ENCODE measurements at places on chromosomes 5 and 9.

- DNase-seq = no peak
- H3K4me3 ChIP-seq = peak overlapping the region; percentile 65
- H3K4me1 ChIP-seq = peaks cover 96% of the 10 kb centered on the region
- H3K36me3 ChIP-seq = peaks cover 91% of the 10 kb centered on the region
- peaks cover 2% of the 10 kb centered on the region for H3K27me3 ChIP-seq
Measured at GRCh38 chr5:157219491-157220271, 39.0 kb downstream of the ITK start.

GRCh38 chr5:172288465-172288864 is 4.9 kb upstream of the UBTD2 start:
- H3K36me3 ChIP-seq = no peaks in the 10 kb centered on the region
- no peak overlapping the region for H3K4me3 ChIP-seq
- H3K4me1 ChIP-seq = peaks cover 7% of the 10 kb centered on the region
- DNase-seq = no peak
- no peaks in the 10 kb centered on the region for H3K27me3 ChIP-seq

GRCh38 chr5:137433539-137433938 is 65.6 kb downstream of the SPOCK1 start:
- H3K4me1 ChIP-seq = no peaks in the 10 kb centered on the region
- H3K4me3 ChIP-seq = no peak overlapping the region
- H3K27ac ChIP-seq = no peak overlapping the region
- peaks cover 1% of the 10 kb centered on the region for H3K27me3 ChIP-seq
- no peaks in the 10 kb centered on the region for H3K36me3 ChIP-seq
- no peak for DNase-seq

- no peak for DNase-seq
- no peaks in the 10 kb centered on the region for H3K4me1 ChIP-seq
- H3K27me3 ChIP-seq = peaks cover 6% of the 10 kb centered on the region
- no peaks in the 10 kb centered on the region for H3K36me3 ChIP-seq
- no peak overlapping the region for H3K27ac ChIP-seq
Measured at GRCh38 chr9:135256581-135257354, 169.3 kb downstream of the OLFM1 start.

DNA sequence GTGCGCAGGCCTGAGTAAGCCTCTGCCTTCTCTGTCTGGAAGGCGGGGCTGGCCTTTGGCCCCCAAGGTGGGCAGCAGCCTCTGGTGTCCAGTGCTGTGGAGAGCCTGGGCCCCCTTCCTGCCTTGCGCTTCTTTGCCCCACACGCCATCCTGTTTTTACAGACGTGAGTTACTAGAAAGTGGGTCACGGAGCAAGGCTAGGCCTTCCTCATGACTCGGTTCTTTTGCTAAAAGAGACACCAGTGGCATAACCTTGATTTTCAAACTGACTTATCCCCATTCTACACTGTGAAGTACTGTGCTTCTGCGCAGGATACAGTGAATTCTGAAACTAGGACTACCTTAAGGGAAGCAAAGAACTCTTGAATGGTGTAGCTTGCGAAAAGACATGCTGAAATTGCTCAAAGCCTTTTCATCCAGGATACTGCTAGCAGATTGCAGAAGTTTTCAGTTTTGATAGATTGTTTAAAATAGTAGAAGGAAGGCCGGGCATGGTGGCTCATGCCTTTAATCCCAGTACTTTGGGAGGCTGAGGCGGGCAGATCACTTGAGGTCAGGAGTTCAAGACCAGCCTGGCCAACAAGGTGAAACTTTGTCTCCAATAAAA is 7.2 kb downstream of the ROPN1L start:
- DNase-seq = no peak
- no peak overlapping the region for H3K4me3 ChIP-seq
- H3K27me3 ChIP-seq = no peaks in the 10 kb centered on the region
- H3K36me3 ChIP-seq = no peaks in the 10 kb centered on the region

DNA sequence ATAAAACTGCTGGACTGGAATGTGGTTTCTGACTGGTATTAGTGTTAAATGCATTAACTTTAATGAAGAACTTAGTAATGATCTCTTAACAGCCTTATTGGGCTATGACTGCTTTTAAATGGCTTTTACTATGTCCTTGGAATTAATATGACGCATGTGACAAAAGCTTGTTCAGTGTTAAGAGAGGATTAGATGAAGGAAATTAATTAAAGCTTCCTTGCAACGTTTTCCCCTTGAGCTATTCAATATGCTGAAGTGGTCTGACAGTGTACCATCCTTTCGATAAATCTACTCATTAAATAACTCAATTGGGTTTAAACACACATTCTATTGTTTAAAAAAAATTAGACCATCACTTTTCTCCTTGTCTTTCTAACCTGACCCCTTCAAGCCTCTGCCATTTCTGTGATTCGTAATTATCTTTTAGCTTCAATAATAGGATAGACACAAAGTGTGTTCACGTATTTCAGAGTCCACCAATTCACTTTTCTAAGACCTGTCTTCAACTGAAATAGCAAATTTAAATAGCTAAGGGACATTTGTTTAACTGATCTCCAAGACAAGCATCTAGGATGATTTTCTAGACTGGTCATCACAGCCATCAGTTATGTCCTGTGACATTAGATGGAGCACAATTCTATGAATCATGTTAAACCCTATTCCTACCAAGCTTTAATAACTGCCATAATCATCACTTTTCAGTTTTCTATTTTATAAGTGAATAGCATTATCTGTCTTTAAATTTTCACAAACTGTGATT is 1258.0 kb upstream of the CDH9 start:
- no peaks in the 10 kb centered on the region for H3K4me1 ChIP-seq
- no peaks in the 10 kb centered on the region for H3K36me3 ChIP-seq

DNA sequence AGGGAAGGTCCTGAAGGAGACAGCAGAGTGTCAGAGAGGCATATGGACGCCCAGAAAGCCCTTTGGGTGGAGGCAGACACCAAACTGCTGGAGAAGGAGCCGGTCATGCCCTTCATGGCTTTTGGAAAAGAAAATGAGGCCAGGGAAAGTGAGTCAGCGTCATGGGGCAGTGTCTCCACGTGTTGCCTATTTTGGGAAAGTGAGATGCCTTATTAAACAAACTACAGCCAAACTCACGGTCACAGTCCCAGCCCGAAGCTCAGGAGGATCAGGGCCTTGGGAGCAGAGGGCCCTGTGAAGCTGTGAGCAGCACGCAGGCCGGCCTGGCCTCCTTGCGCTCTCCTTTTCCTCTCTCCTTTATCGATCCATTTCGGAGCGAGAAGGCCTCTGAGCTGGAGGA is 25.0 kb downstream of the RGS3 start:
- no peaks in the 10 kb centered on the region for H3K36me3 ChIP-seq
- no peak overlapping the region for H3K27ac ChIP-seq

- no peaks in the 10 kb centered on the region for H3K36me3 ChIP-seq
- no peak overlapping the region for H3K4me3 ChIP-seq
- no peaks in the 10 kb centered on the region for H3K4me1 ChIP-seq
- no peak overlapping the region for H3K27ac ChIP-seq
- peak; percentile 25 for DNase-seq
Measured at GRCh38 chr5:6583049-6583880, 49.6 kb downstream of the NSUN2 start.

GRCh38 chr9:129328355-129329042 is 150.4 kb upstream of the IER5L start:
- H3K27ac ChIP-seq = no peak overlapping the region
- DNase-seq = peak; percentile 40
- peaks cover 17% of the 10 kb centered on the region for H3K4me1 ChIP-seq

DNA sequence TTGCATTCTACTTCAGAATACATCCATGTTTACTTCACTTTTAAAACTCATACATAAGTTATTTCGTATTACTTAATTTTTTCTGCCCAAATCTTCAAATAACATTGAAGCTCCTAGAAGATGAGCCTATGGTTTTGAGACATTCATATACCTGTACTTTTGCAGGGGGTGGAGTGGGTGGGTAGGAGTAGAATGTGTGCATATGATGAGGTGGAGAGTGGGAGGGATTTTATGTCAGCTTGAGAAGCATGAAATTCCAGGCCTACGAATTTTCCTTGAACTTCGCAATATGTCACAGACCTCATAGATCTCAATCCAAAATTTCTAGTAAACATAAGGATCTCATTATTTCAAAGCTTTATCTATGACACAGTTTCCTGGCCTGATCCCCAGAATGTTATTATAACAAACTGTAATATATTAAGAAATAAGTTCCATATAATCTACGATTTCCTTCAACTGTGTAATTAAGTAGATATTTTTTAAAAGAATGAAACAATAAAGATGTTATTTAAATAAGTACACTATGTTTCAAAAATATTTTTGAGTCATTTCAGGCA is 19.7 kb upstream of the MOB3B start:
- H3K4me1 ChIP-seq = no peaks in the 10 kb centered on the region
- DNase-seq = no peak
- H3K27me3 ChIP-seq = no peaks in the 10 kb centered on the region
- H3K36me3 ChIP-seq = peaks cover 11% of the 10 kb centered on the region

DNA sequence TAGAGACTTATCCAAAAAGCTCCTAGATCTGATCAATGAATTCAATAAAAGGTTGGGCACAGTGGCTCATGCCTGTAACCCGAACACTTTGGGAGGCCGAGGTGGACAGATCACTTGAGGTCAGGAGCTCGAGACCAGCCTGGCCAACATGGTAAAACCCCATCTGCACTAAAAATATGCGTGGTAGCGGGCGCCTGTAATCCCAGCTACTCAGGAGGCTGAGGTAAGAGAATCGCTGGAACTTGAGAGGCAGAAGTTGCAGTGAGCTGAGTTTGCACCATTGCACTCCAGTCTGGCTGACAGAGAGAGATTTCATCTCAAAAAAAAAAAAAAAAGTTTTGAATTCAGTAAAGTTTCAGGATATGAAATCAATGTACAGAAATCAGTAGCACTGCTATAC is 20.0 kb downstream of the DCTN4 start:
- DNase-seq = no peak
- H3K27ac ChIP-seq = no peak overlapping the region
- no peaks in the 10 kb centered on the region for H3K27me3 ChIP-seq
- peaks cover 70% of the 10 kb centered on the region for H3K36me3 ChIP-seq

DNA sequence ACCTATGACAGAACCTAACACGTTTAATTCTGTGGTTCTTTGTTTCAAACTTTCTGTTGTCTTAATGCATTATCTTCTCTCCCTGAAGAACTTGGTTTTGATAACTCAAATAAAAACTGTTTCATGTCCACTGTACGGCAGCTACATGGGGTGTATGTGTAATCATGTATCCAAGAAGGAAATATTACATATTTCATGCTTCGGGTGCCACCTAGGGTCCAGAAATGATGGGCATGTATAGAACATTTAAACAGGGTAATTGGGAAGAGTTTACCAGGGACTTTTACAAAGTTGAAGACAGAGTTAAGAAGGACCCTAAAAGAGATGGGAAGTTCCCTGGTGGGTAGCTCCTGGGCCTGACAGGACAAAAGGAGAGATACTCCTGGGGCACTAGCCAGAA is 291.3 kb downstream of the FBXL7 start:
- no peak overlapping the region for H3K4me3 ChIP-seq
- H3K36me3 ChIP-seq = no peaks in the 10 kb centered on the region
- H3K4me1 ChIP-seq = no peaks in the 10 kb centered on the region
- DNase-seq = no peak

GRCh38 chr5:37272511-37272910 is 23.3 kb upstream of the CPLANE1 start:
- no peaks in the 10 kb centered on the region for H3K36me3 ChIP-seq
- no peaks in the 10 kb centered on the region for H3K27me3 ChIP-seq
- no peaks in the 10 kb centered on the region for H3K4me1 ChIP-seq
- H3K4me3 ChIP-seq = no peak overlapping the region
- DNase-seq = no peak

DNA sequence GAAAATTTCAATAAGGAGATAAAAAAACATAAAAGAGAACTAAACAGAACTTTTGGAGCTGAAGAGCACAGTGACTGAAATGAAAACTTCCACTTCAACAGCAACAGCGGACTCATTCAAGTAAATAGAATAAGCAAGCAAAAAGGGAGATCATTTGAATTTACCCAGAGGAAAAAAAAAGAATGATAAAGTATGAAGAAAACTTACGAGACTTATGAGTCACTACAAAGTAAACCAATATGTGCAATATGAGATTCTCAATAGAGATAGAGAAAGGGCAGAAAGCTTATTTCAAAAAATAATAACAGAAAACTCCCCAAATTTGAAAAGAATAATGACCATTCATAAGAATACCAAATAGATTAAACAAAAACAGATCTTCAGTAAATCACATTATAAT is 1605.7 kb upstream of the CDH6 start:
- no peaks in the 10 kb centered on the region for H3K4me1 ChIP-seq
- no peaks in the 10 kb centered on the region for H3K27me3 ChIP-seq
- H3K27ac ChIP-seq = no peak overlapping the region
- no peaks in the 10 kb centered on the region for H3K36me3 ChIP-seq
- DNase-seq = no peak

DNA sequence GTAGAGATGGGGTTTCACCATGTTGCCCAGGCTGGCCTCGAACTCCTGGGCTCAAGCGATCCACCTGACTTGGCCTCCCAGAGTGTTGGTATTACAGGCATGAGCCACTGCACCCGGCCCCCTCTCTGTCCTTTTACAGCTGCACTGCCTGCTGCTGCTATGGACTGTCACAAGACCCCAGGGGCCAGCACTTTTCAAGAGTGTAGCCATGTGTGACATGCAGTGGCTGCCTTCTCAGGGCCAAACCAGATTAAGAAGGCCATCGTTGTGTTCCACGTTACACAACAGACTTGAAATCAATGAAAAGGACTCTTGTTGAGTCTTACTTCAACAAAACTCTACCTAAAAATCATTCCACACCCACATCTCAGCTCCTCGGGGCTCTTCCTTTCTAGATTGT is 78.9 kb upstream of the ICE1 start:
- H3K27ac ChIP-seq = no peak overlapping the region
- no peaks in the 10 kb centered on the region for H3K36me3 ChIP-seq
- no peaks in the 10 kb centered on the region for H3K4me1 ChIP-seq

DNA sequence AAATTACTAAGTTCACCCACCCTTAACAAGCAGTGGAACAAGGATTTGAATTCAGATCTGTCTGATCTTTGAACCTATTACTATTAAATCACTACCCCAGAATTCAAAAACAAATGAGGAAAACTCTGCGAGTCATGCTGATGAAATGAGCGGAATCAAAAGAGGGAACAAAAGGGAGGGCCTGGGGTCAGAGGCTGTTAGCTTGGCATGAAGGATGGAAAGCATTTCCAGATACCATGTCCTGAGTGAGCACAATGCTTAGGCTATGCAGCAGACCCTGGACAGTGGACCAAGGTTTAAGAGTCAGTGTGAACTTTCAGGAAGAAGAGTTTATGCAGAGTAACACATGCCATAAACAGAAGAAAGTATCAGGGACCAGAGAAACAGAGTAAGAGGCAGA is 30.5 kb downstream of the GRIA1 start:
- no peaks in the 10 kb centered on the region for H3K4me1 ChIP-seq
- no peaks in the 10 kb centered on the region for H3K36me3 ChIP-seq
- H3K27me3 ChIP-seq = peaks cover 1% of the 10 kb centered on the region

- no peak for DNase-seq
- no peaks in the 10 kb centered on the region for H3K36me3 ChIP-seq
- no peak overlapping the region for H3K4me3 ChIP-seq
- H3K27ac ChIP-seq = no peak overlapping the region
- no peaks in the 10 kb centered on the region for H3K27me3 ChIP-seq
- H3K4me1 ChIP-seq = no peaks in the 10 kb centered on the region
Measured at GRCh38 chr5:150106674-150107426, 20.5 kb upstream of the CSF1R start.

GRCh38 chr9:2060424-2060823 is 45.3 kb downstream of the SMARCA2 start:
- DNase-seq = no peak
- H3K36me3 ChIP-seq = peaks cover 45% of the 10 kb centered on the region
- H3K27ac ChIP-seq = no peak overlapping the region
- no peaks in the 10 kb centered on the region for H3K27me3 ChIP-seq
- no peak overlapping the region for H3K4me3 ChIP-seq

- DNase-seq = no peak
- H3K36me3 ChIP-seq = no peaks in the 10 kb centered on the region
- no peak overlapping the region for H3K27ac ChIP-seq
- no peak overlapping the region for H3K4me3 ChIP-seq
Measured at GRCh38 chr9:79880626-79881025, 308.9 kb downstream of the TLE4 start.

GRCh38 chr9:786405-786804 is 55.1 kb upstream of the DMRT1 start:
- H3K36me3 ChIP-seq = no peaks in the 10 kb centered on the region
- no peaks in the 10 kb centered on the region for H3K4me1 ChIP-seq
- H3K27me3 ChIP-seq = no peaks in the 10 kb centered on the region
